ENCODE measurements at places on chromosomes 1 and 21.

GRCh38 chr1:66523562-66523961 is 10.4 kb upstream of the SGIP1 start:
- no peak for DNase-seq

- DNase-seq: no peak
Observed at GRCh38 chr1:74517599-74518051, 5.2 kb upstream of the LRRC53 start.

GRCh38 chr1:26717017-26717491 is 21.2 kb downstream of the ARID1A start:
- no peak for DNase-seq

GRCh38 chr1:177227978-177228692 is 57.4 kb downstream of the BRINP2 start:
- DNase-seq: no peak

DNA sequence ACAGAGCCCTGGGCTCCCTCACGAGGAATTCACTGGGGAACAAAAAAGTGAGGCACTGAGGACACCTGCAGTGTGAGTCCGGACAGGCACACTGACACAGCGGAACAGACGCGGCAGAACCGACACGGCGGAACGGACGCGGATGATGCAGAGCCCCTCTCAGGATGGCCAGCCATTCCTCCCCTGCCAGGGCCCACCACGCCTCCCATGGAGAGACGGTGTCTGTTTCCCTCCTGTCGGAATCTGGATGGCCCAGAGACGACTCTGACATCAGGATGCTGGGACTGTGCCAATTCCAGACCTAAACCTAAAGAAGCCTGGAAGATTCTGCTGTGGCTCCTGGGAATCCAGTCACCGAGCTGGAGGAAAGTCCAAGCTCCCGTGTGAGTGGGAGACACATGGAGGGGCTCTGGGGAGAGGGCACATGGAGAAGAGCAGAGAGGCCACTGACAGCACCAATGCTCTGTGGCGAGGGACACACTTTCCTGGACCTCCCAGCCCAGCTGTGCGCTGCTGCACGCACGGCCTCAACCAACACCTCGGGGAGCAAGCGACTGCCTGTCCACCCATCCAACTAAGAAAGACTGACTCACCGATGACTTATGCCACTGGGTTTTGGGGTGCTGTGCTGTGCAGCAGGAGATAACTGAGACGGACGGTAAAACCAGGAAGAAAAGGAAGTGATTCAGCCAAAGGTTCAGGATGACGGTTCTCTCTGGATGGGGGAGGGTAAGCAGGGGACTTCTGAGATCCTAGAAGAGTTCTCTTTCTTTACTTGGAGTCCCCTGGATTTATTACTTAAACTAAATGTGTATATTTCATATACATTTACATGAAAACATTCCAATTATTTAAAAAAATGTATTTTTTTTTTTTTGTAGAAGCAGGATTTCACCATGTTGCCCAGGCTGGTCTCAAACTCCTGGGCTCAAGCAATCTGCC is 23.3 kb downstream of the ZBTB17 start:
- peak; percentile 83 for DNase-seq

DNA sequence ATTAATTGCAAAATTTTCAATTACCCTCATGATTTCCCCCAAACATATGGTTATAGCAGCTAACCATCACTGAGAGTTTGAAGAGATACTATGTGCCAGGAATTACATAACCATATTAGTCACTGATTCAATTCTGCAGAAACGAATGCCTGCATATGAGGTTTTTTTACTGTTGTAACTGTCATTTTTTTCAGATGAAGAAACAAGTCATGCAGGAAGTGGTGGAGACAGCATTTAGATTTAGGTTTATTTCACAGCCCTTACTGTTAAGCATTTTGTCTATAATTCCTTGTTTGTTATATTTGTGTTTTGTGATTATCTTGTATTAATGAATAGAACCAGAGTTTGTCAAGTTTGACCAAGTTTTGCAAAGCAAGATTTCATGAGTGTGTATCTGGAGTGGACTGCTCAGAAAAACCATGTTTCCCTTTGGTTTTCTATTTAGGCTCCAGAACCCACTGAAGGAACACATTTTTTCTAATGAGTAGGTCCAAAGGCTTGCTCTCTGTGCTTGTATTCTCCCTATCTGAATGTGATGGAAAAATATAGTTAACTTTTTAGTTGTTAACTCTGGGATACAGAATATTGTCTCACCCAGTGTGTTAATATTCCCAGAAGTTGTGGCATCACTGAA is 308.5 kb upstream of the ADAMTS5 start:
- DNase-seq: no peak

GRCh38 chr1:46394108-46394871 is at the start of gene FAAH:
Gene FAAH, plus strand, starts transcription at chr1:46394317. Its CDS starts 32 bp downstream, at chr1:46394349.
- no peak for DNase-seq

- no peak for DNase-seq
Observed at GRCh38 chr21:36145259-36145658, 10.4 kb downstream of the CBR3 start.

DNA sequence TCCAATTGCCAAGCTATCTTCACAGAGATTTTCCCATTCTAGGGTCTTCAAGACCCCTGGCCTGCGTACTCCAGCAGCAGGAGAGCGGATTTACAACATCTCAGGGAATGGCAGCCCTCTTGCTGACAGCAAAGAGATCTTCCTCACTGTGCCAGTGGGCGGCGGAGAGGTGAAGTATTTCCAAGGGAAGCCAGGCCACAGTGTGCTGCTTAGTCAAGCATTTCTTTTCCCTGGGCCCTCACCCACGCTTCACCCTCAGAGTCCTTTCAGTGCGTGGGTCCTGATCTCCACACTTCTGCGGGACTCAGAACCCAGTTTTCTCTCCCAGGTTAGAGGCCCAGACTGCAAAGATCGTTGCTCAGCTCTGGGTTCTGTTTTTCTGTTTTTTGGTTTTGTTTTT is 13.1 kb downstream of the CDCA8 start:
- no peak for DNase-seq

DNA sequence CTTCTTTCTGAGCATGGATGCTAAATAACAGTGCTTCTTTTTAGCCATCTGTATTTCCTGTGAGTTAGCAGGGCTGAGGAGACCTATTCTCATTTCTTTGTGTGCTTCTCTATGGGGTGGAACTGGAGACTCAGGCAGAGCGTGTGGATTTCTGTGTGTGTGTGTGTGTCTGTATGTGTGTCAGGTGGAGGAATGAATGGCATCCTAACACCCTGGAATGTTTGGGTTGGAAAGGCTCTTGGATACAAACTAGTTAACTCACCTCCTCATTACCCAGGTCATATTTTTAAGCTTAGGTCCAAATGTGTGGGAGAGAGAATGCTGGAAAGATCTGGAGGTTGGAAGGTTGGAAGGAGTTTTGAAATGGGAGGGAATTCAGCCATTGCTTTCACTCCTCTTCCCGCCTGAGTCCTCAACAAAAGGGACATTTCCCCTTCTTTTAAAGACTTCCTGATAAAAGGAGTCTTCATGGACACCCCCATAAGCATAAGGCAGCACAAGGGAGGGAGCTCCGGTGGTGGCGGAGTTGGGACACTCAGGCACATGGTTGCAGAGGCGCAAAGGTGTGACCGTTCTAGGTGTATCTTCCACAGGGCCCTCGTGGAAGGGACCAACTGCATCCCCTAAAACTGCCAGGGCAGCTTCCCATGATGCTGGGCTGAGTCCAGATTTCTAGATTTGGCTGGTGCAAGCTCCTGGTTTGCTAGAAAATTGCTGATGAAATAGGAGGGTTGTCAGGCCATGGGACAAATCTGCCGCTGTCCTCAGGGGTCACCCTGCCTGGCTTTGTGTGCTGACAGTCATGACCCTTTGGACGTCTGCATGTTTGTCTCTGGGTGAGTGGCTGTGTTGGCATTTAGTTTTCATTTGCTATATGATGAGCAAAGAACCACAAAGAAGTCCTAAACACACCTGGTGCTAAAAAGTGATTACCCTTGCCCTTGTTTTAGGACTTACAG is 37.6 kb downstream of the MTARC1 start:
- no peak for DNase-seq

DNA sequence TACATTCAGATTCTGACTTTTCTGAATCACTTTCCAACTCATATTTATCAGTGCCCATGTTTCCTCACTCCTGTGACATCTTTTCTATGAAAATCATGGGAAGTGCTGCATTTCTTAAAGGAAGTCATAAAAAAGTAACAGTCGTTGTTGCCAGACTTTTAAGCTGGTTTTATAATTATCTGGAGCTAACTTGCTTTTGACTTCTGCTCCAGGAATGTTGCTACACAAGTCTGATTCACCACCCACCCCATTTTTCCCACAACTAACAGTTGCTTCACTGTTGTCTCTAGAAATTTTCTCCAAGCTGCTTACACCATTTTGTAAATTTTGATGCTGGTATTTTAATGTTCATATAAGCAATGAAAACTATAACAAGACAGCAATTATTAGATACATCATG is 12.2 kb downstream of the FCRLB start:
- no peak for DNase-seq

DNA sequence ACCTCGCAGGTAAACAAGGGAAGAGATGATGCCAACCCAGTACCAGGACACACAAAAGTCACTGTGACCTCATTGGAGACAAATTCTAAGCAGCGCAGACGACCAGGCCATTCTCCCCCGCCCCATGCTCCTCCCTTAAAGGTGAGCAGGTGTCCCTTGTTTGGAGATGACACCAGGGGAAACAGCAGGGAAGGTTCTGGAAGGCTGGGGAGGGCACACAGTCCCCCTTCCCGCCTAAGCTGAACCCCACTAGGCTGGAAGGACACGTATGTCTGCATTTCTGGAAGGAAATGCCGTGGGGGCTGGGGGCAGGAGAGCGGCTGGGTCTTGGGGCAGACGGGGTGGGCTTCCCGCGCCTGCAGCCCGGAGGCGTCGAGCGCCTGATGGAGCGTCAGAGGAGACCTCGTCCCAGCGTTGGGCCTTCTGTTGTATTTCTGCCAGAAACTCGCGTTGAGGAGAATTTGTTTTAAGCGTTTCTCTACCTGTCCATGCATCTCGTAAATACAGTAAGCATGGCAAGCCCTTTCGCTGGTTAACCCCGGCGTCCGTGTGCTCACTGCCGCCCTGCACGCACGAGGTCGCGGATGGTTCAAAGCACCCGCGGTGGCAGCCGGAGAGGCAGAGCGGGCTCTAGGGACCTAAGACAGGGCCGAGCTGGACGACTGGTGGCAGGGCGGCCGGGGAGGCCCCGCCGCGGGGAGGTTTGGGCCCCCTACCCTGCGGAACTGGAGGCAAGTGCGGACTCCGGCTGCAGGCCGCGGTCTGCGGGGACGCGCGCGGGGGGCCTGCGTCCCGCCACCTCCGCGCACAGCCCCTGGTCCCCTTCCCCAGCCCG is 1.2 kb upstream of the LHX4 start:
- DNase-seq: no peak

DNA sequence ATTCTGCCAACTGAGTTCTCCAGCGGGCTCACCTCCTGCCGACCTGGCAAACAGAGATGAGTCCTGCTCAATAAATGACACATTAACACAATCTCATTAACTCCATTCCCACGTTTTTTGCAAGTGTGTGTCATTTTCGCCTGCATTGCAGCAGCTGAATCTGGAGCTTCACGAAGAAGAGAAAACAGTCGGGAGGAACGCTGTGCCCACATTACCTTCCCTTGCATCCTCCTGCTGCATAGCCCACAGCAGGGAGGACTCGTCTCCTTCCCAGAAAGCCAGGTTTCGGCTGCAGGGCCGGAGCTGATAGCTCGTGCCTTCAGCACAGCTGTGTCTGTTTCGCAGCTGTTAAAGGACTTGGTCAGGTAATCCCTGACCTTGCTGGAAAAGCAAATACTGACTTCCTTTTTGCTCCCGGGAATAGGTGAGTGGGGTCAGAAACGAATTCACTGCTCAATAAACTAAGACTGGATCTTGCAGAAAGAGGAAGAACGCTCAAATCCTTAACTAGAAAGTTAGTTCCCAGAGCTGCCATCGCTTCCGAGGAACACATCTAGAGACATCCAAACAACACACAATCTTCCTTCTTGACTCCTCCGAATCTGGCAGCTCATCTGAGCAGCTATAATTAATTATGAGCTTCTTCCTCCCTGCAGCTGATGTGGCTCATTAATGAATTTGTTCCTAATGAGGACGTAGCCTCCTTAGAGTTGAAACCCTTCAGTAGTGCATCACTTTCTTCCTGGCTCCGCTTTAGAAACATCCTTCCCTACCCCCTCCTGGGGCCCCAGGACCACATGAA is 33.0 kb downstream of the KANK4 start:
- no peak for DNase-seq

GRCh38 chr1:193019442-193020026 is 39.6 kb downstream of the UCHL5 start:
- DNase-seq: peak; percentile 26

DNA sequence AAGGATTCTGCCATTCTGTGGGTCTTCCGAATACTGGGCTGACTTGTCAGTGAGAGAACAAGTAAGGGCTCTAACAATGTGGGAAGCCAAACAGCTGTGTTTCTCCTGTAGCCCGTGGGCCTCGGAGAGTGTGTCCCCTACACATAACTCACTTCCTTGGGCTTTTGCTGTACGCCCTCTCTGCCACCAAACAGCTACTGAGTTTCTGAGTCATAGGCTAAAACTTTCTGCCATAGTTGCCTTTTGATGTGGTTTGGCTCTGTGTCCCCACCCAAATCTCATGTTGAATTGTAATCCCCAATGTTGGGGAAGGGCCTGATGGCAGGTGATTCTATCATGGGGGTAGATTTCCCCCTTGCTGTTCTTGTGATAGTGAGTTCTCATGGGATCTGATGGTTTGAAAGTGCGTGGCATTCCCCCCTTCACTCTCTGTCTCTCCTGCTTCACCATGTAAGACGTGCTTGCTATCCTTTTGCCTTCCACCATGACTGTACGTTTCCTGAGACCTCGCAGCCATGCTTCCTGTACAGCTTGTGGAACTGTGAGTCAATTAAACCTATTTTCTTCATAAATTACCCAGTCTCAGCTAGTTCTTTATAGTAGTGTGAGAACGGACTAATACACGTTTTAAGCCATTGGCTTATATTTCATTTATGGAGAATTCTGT is 194.8 kb upstream of the HMCN1 start:
- no peak for DNase-seq

GRCh38 chr1:167099851-167100250 is 6.0 kb downstream of the STYXL2 start:
- DNase-seq: no peak

DNA sequence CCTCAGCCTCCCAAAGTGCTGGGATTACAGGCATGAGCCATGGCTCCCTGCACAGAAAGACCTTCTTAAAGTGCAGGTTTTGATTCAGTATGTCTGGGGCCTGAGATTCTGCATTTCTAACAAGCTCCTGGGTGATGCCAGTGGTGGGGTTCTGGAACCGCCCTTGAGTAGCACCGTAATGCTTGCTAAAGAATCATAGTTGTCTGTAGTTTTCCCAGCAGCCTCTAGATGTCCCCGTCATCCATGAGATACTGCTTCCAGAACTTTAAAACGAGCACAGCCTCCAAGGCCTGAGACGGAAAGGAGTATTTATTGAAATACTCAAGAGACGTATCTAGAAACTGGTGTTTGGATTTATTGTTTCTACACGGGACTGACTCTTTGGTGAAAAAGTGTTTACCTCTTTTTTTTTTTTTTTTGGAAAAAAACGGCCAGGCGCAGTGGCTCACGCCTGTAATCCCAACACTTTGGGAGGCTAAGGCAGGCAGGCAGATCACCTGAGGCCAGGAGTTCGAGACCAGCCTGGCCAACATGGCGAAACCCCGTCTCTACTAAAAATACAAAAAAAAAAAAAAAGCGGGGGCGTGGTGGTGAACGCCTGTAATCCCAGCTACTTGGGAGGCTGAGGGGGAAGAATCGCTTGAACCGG is 2.6 kb upstream of the TOR3A start:
- DNase-seq: peak; percentile 43

GRCh38 chr21:33268393-33268736 is 2.2 kb downstream of the IL10RB start:
- no peak for DNase-seq

- DNase-seq: no peak
Observed at GRCh38 chr21:36229181-36229580, 72.6 kb downstream of the DOP1B start.

- no peak for DNase-seq
Observed at GRCh38 chr1:233448109-233448689, 120.7 kb downstream of the MAP3K21 start.

Data from pulmonary artery endothelial cell (primary cell).